CD14-positive monocyte (primary cell): ENCODE measurements at places on chromosomes 6 and 20. TPM values are rescaled to one million over a fixed set of nuclear protein-coding genes. Genes with fewer than 3 reads are reported as not detected.
A peak's percentile ranks its signal among the peaks of the same experiment; 100 is the strongest.

- DNase-seq = peak; percentile 73
These were observed 96.7 kb upstream of the BACH2 start for GRCh38 chr6:90393232-90393884.

The ABHD16B gene
- polyA plus RNA-seq = not detected

- no peak for DNase-seq
These were observed 9.0 kb downstream of the MOXD1 start for GRCh38 chr6:132392270-132392646.

DNA sequence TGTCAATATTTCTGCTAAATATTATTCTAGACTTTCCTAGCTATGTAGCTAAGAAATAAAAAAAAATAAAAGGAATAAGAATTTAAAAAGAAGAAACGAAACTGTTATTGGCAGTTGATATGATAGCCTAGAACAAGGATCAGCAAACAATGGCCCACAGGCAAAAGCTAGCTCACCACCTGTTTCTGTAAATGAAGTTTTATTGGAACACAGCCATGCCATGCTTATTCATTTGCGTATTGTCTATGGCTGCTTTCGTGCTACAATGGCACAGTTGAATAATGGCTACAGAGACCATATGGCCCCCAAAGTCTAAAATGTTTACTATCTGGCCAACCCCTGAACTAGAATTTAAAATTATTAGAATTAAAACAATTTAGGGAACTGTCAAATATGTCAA is 952.6 kb upstream of the MAP3K7 start:
- DNase-seq = no peak

The TRIM31 gene
- polyA plus RNA-seq = not detected

DNA sequence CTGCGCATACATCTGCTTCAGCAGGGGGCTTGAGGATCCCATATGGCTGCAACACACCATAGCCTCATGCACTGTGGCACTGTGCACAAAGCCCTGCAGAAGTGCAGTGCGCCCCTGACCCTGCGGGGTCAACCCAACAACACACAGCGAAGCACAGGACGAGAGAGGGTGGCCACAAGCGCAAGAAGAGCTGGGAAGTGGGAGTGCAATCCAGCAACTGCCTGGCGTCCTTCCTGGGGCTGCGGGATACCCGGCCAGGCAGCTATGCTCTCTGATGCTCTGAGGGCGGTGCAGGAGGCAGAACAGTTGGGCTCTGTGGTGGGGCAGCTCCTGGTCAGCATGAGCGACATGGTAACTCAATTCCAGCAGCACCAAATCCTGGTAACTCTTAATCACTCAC is 5.6 kb upstream of the ACSS1 start:
- no peak for DNase-seq

DNA sequence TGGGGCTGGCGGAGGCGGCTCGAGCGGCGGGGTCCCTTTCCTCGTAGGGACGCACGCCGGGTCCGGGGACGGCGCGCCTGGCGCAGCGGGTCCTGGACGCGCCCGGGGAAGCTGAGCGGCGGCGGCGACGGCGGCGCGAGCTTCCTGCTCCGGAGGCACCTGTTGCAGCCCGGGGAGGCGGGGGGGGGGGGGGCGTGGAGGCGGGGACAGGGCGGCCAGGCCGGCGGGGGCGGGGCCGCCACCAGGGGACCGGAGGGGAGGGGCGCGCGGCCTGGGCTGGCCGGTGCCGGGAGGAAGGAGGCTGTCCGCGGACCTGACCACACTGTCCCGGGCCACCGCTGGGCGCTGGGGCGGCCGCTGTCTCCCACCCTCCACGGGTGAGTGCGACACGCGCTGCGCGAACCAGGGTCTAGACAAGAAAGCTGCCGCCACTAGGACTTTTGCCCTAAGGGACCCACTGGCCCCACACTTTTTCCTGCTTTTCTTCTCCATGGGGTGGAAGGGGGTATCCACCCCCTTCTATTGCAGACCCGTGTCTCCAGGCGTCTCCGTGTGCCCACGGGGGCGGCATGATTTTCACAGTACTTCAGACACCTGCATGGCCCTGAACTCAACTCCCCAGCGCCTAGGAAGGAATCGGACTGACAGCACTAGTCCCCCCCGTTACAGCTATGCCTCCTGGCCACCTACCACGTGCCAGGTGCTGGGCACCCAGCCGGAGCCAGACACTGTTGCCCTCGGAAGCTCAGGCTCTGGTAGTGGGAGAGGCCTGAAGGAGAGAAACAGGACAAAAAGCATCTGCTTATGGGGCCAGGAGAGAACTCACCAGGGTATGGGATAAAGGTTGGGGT is at the start of gene NFATC2:
Gene NFATC2, minus strand, starts transcription at position 149 of the 851 bp plus-strand sequence. CDS start 220 bp downstream, outside the sequence.
- no peak for DNase-seq

The EPPIN gene
- polyA plus RNA-seq = not detected in 2 replicates

DNA sequence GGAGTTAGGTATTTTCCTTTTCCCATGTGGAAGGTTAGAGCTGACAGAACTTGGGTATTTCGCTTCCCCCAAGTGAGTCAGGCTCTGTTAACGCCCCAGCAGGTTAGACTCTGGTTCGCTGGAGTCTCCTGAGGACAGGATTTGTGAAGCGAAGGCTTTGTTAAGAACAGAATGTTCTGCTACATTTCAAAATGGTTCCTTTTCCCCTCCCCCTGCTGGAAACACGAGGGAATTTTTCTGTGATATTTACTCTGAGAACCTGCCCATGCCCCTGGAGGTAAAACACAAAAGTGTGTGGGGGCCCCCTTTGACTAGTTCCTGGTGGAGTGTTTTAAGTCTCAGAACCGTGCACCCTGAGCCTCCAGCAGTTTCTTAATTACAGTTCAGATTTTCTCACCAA is 731.4 kb upstream of the CITED2 start:
- DNase-seq = no peak

The PROCR gene
- polyA plus RNA-seq = 0.90 TPM

GRCh38 chr6:157551041-157551832 is 170.2 kb downstream of the ZDHHC14 start:
- no peak for DNase-seq

The BPI gene
- polyA plus RNA-seq = 9.0 TPM

GRCh38 chr6:170279977-170280688 is 10.7 kb downstream of the DLL1 start:
- DNase-seq = peak; percentile 46

The TNF gene
- polyA plus RNA-seq = 9.6 TPM

The PAX1 gene
- not detected for polyA plus RNA-seq

GRCh38 chr6:7991536-7991935 is 72.7 kb downstream of the BLOC1S5 start:
- DNase-seq = no peak

The PEDS1 gene
- polyA plus RNA-seq = 19.6 TPM

GRCh38 chr6:136757150-136757549 is 35.1 kb downstream of the MAP3K5 start:
- DNase-seq = peak; percentile 44

The ARHGAP18 gene
- polyA plus RNA-seq = 3.7 TPM

The MAVS gene
- 3.2 TPM for polyA plus RNA-seq

- DNase-seq = no peak
These were observed 275.8 kb downstream of the FARS2 start for GRCh38 chr6:5537132-5537531.

- DNase-seq = no peak
These were observed 197.1 kb downstream of the CDH4 start for GRCh38 chr20:61449057-61449609.

The ARMH2 gene
- polyA plus RNA-seq = 0.17 and 0.71 TPM in 2 replicates
